ENCODE measurements at places on chromosomes 7 and 10.

DNA sequence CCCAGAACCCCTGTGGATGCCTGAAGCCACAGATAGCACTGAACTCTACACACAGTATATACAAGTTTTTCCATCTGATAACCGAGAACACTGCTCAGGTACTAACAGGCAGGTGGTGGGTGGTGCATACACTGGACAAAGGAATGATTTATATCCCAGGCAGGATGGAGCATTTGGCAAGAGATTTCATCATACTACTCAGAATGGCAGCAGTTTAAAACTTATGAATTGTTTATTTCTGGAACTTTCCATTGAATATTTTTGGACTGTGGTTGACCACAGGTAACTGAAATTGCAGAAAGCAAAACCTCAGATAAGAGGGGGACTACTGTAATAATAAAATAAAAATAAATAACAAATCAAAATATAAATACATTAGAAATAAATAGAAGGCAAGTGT is 10.9 kb upstream of the KCNMA1 start:
- DNase-seq: no peak

DNA sequence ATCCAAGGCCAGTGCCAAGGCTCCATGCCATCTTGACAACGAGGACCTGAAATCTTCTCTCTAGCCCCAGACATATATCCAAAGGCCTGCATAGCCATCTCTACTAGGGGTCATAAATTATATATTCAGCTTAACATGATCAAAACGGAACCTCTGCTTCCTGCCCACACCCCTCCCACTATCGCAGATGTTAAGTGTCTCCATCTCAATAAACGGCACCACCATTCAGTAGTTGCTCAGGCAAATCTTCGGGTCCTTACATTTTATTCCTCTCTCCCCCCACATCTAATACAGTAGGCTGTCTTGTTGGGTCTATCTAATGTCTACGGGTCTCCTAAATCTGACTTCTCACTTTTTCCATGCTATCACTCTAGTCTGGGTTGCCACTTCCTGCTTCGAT is 201.1 kb upstream of the PLXNA4 start:
- no peak for DNase-seq

DNA sequence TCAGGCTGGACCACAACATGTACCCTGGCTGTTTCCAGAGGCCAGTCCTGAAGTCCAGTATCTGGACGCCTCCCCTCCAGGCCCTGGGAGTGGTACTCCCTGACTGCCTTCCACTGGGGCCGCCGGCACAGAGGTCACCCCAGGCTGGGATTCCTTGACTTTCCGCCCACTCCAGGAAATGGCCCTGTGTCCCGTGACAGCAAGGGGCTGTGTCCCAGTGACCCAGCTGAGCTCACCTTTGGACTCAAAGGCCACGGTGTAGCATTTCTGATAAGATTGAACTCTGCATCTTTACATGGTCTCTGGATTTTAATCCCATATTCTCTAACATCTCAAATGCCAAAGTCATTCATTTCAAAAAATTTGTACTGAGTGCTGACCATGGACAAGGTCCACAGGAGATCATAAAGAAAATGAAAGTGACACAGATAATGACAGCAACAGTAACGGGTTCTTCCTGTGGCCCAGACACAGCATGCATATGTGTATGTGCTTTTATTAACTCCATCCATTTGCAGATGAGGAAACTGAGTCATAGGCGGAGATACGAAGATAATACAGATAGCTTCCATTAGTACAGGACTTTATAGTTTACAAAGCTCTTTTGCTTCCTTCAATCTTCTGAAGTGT is 5.4 kb downstream of the ADAMTS14 start:
- DNase-seq: no peak

GRCh38 chr10:102280397-102281101 is 35.2 kb downstream of the GBF1 start:
- DNase-seq: peak; percentile 11

DNA sequence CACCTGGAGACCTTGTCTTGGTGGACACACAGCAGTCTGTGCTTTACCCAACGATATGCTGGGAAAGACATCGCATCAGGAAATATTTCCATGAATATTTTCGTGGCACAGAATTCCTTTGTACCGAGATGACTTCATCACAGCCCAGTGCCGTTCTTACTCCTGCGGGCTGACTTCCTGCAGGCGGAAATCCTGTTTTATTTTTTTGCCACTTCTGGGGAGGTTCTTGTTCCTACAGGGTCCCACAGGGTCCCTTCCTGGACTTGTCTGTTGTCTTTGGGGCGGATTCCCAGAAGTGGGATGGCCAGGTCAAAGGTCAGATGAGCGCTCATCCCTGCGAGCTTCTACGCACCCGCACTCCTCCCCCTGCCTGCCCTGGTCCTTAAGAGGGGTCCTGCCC is 86.5 kb downstream of the DNAJB6 start:
- no peak for DNase-seq

- DNase-seq: no peak
These were observed 532.5 kb upstream of the MGMT start for GRCh38 chr10:128934492-128934891.

GRCh38 chr10:3538656-3539531 is 246.1 kb downstream of the KLF6 start:
- DNase-seq: no peak

All from occipital lobe (tissue), 3 donors.